AG09319 (cell line): ENCODE measurements at places on chromosomes 12 and 14.
A peak's percentile ranks its signal among the peaks of the same experiment; 100 is the strongest.

GRCh38 chr12:56803750-56804149, 40.6 kb downstream of the HSD17B6 start:
- DNase-seq, result no peak

DNA sequence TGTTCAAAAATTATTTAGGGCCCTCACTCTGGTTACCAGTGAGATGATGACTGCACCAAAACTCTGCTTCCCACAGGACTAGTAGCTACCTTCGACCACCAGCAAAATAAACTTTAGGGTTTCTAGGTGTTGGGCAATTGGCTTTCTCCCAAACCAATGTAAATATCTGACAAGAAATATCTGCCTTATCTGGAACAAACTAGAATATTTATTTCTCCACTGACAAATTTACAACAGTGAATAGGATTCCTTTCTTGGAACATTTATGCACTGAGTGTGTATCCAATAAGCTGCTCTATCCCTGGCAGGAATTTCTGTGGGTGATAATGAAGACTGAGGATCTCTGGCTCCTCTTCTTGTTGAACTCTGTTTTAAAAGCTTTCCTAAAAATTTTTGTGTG, 148.6 kb downstream of the SLC6A15 start:
- DNase-seq, result no peak

DNA sequence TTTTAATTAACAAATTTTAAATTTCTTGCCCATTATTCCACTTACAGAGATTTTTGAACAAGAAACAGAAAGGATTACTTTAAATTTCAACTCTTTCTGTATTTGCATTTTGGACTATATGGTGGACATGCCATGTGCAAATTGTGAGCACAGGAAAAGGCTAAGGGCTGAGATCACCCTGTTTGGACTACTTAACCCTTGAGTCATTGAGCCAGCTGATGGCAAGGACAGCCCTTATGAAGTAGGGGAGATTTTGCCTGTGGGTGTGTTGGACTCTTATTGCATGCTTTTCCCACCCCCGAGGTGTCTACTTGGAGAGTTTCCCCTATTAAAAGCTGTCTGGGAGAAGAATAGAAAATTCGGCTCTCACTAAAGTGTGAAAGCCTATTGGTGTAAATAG, 17.2 kb downstream of the DERA start:
- peak; percentile 16 for DNase-seq

DNA sequence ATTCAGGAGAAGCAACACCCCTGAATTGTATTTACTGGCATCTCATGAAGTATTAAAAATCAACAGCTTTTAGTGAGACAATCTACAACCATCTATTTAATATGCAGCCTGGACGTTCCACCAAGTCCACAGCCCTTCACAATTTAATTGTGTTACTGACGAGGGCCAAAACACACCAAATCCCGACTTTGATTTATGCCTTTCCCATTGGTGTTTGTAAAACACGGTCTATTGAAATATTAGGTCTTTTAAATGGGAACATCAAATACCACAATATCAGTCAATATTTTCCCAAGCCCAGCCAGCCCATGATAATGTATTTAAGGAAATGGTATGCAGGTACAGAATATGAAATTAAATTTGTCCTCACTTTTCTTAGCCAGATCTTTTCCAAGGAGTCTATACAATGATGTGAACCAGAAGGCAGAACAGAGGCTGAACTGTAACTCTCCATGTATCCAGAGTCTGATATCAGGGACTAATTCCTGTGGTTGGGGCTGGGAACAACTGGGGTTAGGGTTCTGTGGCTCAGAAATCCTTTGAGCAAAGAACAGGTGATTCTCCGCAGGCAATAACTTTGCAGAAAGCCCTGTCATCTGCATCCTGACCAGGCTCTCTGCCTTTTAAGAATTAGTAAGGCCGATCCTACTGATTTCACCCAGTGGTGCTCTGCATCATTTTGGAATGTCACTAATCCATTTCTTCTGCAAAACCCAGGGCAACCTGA, 179.3 kb upstream of the GZMB start:
- no peak for DNase-seq

- no peak for DNase-seq
Measured at GRCh38 chr12:124545508-124546418, 21.6 kb downstream of the NCOR2 start.

DNA sequence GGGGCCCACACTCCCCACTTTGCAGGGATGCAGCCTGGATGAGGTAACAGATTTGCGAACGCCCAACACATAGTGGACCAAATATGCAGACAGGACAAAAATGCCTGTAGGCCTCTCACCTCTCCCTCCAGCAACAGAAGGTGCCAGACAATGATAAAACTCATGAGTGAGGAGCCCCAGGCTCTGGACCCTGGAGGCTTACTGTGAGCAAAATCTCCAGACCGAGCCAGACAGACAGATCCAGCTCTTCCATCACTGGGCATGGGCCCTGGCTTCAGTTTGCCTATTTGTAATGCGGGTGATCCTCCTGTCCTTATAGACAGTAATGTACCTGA, 42.3 kb downstream of the IRF2BPL start:
- DNase-seq, result no peak

- peak; percentile 55 for DNase-seq
Measured at GRCh38 chr12:65525491-65526141, 247.1 kb downstream of the MSRB3 start.

DNA sequence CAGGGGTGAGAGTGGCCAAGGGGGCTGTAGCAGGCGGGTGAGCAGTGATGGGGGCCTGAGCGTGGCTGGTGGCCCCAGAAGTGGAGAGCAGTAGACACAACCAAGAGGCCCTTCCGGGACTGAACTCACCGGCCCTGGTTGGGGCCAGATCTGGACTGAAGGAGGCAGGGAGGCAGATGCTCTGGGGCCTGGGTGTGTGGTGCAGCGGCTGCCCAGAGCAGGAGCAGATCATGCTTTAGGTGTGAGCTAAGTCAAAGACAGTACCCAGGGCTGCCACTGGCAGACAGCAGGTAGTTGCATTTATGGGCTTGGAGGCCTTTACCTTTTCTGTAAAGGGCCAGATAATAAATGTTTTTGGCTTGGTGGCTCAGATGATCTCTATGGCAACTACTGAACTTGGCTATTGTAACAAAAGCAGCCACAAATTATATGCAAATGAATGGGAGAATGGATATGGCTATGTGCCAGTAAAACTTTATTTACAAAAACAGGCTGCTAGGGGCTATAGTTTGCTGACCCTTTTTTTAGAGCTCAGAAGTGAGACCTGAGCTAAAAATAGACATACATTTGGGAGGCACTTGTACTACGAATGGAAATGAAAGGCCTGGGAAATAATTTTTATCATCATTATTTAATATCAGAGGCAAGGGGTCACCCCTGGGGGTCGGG, 25.6 kb downstream of the SETD1B start:
- DNase-seq, result no peak

DNA sequence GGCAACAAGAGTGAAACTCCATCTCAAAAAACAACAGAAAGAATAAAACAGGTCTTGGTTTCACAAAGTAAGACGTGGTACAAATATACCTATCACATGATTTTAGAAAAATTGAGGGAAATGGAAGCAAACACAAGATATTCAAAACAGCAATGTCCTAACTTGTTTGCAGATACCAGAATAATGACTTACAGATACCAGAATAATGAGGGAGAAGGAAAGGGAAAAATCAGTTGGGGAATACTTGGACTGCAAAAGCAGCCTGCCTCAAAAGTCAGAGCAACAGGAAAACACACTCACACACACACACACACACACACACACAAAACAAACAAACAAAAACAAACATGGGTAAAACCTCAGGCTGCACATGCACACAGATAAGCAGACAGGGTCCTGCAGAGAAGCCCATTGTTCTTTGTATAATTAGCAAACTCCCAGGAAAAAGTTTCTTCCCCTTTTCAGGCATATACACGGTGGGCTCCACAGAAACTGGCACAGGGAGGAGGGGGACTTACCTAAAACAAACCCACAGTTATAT, 65.7 kb upstream of the CAPRIN2 start:
- DNase-seq, result no peak

- peak; percentile 52 for DNase-seq
Measured at GRCh38 chr12:4276524-4277204, 3.1 kb downstream of the CCND2 start.
